ENCODE measurements at places on chromosomes 6 and 20.

DNA sequence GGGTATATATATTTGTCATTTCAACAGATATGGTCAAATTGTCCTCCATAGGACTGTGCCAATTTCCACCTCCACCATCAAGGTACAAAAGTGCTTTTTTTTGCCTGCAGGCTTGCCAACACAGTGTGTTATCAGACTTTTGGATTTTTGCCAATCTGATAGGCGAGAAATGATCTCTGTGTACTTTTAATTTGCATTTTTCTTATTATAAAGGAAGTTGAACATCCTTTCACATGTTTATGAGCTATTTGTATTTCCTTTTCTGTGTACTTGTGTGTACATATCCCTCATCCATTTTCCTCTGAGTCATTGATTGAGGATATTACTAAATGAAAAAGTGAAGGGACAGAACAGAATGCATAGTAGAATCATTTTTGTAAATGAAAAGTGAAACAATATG lies 39.0 kb upstream of the PTPN1 start:
- DNase-seq: no peak

GRCh38 chr6:90574610-90575009 lies 12.3 kb downstream of the MAP3K7 start:
- no peak for DNase-seq

- no peak for DNase-seq
Measured at GRCh38 chr6:144602523-144603180, 317.5 kb downstream of the UTRN start.

GRCh38 chr6:151317103-151317994 lies 74.0 kb downstream of the ZBTB2 start:
- DNase-seq: no peak

DNA sequence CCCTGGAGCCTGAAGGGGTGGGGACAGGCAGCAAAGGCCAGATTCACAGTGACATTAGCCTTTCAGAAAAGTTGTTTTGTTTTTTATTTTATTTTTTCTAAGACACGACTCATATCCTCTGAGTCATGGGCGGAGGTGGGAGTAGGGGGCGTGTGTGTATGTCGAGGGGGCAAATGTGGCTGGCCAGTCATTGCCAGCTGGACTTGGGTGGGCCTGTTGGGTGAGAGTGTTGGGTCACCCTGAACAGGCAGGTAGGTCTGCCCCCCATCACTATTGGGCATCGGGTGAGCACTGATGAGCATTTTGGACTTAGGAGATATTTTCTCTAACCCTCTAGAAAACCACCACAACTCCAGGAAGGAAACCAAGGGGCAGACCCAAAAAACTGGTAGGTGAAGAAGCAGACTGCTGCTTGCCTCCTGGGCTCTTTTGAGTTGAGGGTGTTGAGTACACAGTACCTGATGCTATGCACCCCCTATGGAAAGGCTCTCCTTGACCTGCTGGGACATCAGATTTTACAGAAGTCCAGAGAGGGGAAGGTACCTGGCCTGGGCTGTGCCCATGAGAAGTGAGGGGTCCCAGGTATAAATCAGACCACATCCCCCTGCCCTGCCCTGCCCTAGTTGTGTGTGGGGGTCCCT lies 5.6 kb downstream of the SMIM29 start:
- DNase-seq: no peak

DNA sequence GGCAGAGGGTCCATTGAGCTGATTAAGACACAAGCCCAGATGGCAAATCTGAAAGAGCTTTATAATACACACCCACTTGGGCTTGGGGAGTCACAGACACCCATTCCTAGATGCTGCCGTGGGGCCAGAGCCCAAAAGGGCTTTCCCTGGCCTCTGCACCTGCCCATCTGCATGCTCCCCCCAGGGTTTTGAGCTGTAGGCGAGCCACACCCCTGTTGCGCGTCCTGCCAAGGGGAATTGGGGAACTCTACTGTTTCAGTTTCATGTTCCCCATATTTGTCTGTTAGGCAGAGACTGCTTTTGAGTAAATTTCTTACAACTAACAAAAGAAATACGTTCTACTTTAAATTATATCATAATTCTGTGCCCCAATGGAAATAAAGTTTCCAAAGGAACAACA lies 52.9 kb upstream of the FNDC1 start:
- DNase-seq: no peak

DNA sequence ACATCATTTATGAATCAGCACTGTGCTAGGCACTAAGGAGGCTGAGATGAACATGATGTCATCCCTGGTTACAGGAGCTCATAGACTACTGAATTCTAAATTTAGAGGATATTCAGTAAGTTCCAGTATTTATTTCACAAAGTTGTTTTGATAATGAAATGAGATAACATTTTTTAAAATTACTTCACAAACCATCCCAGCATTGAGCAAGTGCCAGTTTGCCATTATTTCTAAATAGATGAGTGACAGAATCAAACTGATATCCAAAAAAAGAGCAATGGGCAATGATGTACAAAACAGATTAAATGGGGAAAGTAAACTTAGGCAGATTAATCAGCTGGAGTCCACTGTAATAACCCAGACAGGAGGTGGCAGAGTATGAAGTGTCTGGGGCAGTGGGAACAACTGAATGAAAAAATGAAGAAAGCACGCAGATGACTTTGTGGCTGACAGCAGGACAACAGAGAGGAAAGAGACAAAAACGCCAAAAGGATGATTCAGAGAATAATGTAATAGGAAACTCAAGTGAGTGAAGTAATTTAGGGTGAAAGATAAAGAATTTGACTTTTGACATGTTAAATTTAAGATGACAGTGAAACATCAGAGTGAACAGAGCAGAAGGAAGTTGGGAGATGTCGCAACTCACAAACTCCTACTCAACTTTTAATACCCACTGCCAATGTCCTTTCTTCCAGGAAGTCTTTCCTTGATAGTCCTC lies 70.2 kb downstream of the RCAN2 start:
- no peak for DNase-seq

DNA sequence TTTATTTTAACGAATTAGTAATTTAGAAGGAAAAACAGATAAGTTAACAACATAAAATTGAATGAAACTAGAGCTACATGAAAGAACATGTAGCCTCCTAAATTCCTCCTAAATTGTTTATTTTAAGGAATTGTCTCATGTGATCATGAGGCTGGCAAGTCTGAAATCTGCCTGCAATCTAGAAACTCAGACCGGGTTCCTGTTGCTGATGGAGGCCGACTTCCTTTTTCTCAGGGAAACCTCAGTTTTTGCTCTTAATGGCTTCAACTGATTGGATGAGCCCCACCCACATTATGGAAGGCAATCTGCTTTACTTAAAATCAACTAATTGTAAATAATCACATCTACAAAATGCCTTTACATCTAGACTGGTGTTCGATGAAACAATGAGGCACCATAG lies 267.6 kb upstream of the PRND start:
- DNase-seq: no peak

DNA sequence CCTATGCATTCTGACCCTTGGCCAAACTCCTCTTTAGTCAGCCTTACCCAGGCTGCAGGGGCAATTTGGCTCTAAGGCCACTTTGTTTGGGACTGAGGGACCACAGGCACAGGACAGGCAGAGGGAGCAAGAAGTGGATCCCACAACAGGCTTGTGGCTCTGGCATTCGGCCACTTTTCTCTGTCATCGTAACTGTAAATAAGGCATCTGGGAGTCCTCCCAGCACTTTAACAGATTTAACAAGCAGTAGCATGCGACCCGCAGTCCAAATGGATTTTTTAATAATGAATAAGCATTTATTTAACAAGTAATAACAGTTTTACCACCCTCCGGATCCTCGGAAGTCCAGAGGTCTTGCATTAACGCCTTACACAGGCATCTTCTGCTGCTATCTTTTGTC lies 16.1 kb upstream of the CDH22 start:
- no peak for DNase-seq

DNA sequence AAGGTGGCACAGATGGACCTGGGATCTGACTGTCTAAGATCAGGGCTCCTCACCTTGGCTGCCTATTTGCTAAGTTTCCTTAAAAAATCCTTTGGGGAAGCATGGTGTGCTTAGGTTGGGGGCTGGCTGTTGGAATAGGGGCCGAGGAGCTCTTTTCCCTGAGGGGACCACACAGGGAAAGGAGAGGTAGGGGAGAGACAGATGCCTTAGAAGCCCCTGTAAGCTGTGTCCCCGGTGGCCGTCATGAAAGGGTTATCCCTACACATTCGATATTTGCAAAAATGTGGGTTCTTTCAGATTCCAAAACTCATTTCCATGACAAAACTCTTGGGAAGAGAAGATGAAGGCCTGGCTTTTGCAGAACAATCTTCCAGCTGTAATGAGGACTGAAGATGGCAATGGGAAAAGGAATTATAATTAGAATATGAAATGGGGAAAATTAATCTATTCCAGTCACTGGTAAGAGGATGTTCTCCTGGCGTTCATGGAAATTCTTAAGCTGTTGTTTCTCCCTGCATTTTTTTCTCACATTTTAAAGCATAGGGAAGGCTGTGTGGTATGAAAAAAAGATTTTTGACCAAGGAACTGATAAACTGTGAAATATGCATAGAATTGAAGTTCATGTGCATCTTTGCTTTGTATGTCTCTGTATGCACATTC lies 53.8 kb downstream of the TOX2 start:
- no peak for DNase-seq

GRCh38 chr6:129946439-129947140 lies 71.8 kb upstream of the L3MBTL3 start:
- no peak for DNase-seq

DNA sequence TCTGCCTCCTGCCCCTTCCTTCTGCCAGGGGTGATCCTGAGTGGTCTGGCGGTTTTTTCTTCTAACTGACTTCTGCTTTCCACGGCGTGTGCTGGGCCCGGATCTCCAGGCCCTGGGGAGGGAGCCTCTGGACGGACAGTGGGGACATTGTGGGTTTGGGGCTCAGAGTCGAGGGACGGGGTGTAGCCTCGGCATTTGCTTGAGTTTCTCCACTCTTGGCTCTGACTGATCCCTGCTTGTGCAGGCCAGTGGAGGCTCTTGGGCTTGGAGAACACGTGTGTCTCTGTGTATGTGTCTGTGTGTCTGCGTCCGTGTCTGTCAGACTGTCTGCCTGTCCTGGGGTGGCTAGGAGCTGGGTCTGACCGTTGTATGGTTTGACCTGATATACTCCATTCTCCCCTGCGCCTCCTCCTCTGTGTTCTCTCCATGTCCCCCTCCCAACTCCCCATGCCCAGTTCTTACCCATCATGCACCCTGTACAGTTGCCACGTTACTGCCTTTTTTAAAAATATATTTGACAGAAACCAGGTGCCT lies 10.2 kb downstream of the SLC29A1 start:
- no peak for DNase-seq

All from heart right ventricle (tissue), 16 donors.